ENCODE measurements at places on chromosomes 5 and 9.
A peak's percentile ranks its signal among the peaks of the same experiment; 100 is the strongest.

- DNase-seq: no peak
Observed at GRCh38 chr5:154714266-154714986, 40.8 kb upstream of the LARP1 start.

- DNase-seq: no peak
Observed at GRCh38 chr5:106312360-106312759, 1358.4 kb downstream of the EFNA5 start.

DNA sequence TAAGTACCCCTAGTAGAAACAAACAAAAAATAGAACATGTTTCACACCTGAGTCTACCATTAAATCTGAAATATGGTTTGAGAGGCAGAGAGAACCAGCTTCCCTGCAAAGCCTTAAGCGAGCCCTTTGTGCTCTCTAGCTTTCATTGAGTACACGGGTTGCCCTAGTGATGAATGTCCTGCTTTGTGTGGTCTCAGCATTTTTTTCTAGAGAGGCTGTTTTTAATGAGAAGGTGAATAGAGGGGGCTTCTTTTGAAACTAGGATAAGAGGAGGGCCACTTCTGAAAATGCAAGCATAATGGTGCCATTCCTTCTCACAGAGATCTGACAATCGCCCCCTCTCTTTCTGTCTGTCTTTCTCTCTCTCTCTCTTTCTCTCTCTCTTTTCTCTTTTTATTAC lies 131.3 kb downstream of the MACIR start:
- DNase-seq: peak; percentile 25

GRCh38 chr9:135079018-135079417 lies 8.4 kb upstream of the OLFM1 start:
- DNase-seq: no peak

DNA sequence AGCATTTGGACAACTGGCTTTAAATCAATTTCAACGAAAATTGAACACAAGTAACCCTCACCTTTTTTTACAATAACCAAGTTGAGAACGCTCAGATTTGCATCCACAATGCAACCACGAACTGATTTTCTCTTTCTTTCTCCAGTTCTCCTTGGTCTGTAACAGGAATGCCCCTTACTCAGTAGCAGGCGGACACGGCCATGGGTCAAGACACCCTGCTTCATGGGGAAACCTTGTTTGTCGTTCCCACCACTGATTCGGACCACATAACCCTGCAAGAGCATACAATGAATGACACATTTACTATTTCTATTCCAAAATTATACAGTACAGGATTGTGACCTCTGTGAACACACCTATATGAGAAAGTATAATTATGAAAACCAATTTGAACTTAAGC lies 1.4 kb downstream of the RPS6 start:
- DNase-seq: no peak

DNA sequence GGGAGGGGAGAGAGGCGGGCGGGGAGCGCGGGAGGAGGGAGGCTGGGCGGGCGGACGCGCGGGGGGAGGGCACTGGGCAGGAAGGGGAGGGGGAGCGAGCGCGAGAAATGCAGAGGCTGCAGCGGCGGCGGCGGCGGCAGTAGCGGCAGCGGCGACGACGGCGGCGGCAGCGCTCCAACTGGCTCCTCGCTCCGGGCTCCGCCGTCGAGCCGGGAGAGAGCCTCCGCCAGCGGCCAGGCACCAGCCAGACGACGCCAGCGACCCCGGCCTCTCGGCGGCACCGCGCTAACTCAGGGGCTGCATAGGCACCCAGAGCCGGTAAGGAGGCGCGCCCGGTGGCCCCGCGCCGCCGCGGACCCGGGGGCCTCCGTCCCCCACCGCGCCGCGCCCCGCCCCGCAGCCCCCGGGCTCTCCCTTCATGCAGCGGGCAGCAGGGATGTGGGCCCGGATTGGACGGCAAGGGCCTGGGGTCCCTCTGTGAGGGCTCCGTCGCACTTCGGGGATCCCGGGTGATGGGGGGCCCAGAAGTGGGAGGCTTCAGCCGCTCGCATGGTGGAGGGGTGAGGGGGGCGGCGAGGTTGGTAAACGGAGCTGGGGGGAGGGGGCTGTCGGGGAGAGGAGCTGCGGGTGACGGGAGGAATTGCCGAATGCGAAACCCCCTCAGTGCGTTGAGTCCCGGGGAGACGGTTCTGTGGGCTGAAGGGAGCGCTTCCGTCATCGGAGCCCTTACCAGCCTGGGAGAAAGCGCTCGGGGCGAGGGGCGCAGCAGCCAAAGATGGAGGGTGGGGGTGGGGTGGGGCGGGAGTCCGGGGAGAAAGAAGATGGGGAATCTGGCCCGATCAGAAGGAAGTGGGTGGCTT lies at the start of gene BASP1:
BASP1 (plus strand) TSS at position 139 of the 860 bp plus-strand sequence. CDS start 57,586 bp downstream, outside the sequence.
- peak; percentile 76 for DNase-seq

DNA sequence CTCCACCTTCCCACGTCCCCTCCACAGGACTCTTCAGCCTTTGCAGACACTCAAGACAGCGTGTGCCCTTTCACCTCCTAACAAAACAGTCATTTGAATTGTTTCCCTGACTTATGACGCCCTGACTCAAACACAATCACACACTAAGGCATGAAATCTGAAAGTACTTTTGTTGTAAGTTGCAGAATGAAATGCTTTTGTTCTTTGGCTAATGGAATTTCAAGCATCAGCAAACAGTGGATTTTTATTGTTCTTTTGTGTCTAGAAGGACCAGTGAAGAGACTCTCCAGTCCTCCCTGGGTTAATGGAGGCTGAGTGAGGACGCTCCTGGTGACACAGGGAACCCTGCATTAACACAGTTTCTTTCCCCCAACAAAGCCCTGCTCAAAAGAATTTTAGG lies 380.1 kb downstream of the CTNND2 start:
- DNase-seq: no peak

DNA sequence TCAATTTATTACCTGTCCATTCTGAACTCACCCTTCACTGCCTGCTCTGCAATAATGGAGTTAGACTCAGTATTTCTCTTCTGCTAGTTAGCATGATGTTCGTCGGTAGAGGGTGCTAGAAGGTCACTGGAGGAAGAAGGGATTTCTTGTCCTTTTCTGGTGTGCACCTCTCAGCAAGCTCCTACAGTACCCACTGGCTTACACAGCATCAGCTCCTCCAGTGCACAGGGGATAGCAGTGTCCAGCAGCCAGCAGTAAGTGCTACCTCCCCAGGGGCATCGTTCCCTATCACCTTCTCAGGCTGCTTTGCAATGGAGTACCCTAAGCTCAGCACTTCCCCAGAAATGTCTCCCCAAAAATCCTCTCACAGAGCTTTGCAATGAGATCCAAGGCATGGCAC lies 45.9 kb upstream of the APC start:
- DNase-seq: no peak

- no peak for DNase-seq
Observed at GRCh38 chr5:50441493-50441955, 436 bp upstream of the EMB start.

- DNase-seq: no peak
Observed at GRCh38 chr9:35232867-35233544, 71.2 kb downstream of the UNC13B start.

DNA sequence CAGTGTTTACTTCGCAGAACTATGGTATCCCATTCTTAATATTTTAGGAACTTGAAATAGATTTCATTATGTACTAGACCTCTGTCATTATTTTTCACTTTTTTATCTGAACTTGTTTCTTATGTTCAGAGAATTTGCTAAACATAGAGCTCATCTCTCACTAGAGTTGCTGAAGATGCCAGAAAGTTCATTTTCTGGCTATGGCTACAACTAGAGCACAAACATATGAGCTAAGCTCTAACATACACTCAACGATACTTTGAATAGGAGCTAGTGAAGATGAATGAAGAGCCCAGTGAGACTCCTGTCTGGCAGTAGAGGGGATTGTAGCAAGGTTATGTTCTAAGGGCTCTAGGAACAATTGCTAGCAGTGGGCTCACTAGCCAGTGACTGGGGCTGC lies 582.2 kb downstream of the KIF4B start:
- DNase-seq: no peak

GRCh38 chr5:111742177-111742994 lies 14.6 kb downstream of the NREP start:
- no peak for DNase-seq

DNA sequence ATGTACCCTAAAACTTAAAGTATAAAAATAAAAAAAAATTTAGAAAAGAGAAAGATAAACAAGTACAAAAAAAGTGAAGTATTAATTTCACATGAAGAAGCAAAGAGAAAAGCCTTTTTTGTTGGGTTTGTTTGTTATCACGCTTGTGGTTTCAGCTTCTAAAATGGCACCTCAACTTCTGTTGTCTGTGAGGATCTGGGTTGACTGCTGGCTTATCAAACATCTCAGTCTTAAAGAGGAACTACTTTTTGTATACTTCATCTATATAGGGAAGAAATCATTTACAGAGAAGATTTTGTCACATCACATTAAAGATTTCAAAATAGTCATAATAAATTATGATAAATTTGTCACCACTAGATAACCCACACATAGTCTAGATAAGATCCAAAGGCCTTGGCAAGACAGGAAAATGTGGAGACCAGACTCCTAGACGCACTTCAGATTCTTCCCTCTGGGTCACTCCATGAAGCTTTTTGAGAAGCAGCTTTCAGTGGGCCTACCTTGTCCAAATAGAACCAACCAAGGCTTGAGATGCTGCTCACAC lies 8.8 kb upstream of the ADGRV1 start:
- DNase-seq: no peak

DNA sequence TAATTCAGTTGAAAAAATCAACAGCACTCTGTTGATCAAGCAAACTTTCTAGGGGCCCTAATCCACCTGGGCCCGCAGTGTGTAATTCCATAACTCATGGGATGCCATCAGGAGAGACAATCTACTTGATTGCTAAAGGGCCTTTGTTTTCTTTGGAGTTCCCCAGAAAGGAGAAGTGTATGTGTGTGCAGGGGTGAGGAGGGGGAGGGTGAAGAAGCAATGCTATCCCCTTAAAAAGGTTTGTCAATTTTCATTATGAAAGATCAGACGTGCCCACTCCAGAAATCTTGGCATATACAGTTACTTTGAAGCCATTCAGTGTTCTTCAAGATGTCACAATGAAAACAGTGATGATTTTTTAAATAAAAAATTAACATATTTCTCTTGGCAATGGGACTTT lies 6.2 kb downstream of the PARP8 start:
- DNase-seq: no peak

GRCh38 chr5:123810253-123810652 lies 298.3 kb downstream of the CSNK1G3 start:
- DNase-seq: no peak

DNA sequence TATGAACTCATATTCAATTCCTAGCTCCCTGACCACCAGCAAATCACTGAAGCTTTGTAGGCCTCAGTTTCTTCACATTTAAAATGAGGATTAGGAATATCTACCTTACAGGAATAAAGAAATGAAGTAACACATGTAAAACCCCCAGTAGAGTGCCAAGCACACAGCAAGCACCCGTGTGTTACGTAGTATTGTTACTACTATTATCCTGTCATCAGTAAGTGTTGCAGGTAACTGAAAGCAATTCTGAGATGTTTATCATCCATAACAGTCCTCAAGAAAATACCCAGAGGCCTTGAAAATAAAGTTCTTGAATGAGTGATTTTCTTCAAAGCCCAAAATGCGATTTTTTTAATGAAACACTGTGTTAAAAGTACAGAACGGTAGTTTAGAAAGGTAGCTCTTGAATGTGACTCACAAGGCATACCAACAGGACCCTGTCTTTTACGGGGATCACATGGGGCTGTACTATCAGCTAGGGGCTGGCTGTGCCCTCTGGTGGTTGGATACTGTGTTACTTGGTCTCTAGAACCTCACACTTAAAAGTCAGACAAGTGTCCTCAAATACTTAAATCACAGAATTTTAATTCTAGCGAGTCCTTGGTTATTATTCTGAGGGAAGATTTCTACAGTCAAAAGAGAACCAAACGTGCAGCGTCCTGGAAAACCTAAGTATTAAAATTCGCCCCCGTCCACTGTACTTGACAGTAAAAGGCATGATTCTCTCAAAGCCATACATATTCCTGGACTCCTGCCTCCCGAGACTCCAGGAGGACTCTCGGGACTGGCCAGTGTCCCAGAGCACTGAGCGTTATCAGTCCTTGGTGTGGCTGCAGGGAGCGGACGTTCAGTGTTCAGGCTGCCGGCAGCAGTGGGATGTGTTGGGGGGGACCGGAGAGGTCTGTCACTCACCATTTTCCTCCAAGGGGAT lies 725 bp downstream of the NDUFB6 start:
- peak; percentile 61 for DNase-seq

- DNase-seq: no peak
Observed at GRCh38 chr5:109469896-109470662, 60.3 kb upstream of the PJA2 start.
